NCI-H774 (cell line): ENCODE measurements at places on chromosomes 6 and 20.
A peak's percentile ranks its signal among the peaks of the same experiment; 100 is the strongest.

- no peak for DNase-seq
Observed at GRCh38 chr6:111524735-111525134, 41.7 kb upstream of the REV3L start.

- no peak for DNase-seq
Observed at GRCh38 chr20:22682381-22682780, 98.0 kb upstream of the FOXA2 start.

DNA sequence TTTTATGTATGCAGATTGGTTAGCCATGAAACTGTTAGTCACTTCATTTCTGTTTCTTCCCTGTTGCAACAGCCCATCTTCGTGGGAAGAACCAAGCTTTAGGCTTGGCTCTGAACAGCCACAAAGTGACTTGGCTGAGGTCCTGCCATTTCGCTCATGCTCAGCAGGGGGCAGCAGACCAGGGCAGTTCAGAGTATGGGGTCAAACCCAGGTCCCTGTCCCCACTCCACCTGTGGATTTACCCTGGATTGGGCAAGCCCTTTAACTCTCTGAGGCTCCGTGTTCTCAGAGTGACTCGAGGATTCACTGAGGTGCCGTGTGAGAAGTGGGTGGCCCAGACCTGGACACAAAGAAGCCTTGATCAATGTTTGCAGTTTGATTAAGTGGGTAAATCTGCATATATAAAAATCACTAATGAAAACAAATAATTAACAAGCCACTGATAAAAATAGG lies 19.8 kb upstream of the MAP1LC3A start:
- DNase-seq: peak; percentile 23

GRCh38 chr6:88870717-88871330 lies 92.6 kb downstream of the RNGTT start:
- DNase-seq: peak; percentile 70

GRCh38 chr6:33904050-33904746 lies 100.4 kb upstream of the MLN start:
- DNase-seq: no peak

GRCh38 chr20:31738729-31739549 lies at the start of gene TPX2:
Gene TPX2, plus strand, starts transcription at chr20:31739290. Its CDS starts 18,187 bp downstream, at chr20:31757477.
- peak; percentile 97 for DNase-seq

DNA sequence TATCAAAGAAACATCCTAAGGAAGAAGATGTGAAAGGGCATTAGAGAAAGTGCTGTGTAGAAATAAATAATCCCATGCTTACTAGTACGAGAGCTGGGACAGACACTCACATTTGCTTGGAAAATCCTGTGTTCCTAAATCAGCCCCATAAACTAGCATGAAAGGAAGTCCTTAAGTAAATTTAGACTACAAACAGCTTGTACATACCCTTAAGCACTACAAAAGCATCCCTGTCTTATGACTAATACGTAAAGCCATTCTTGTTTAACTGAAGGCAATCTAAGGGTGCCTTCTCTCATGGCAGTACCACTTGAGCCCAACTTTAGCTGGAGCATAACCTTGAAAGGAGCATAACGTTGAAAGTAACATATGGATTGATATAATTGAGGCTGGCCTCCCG lies 15.4 kb upstream of the FOXQ1 start:
- DNase-seq: no peak

GRCh38 chr20:50427719-50428083 lies 82.5 kb upstream of the PTPN1 start:
- DNase-seq: no peak

- no peak for DNase-seq
Observed at GRCh38 chr6:143647732-143648131, 30.0 kb upstream of the PHACTR2 start.

DNA sequence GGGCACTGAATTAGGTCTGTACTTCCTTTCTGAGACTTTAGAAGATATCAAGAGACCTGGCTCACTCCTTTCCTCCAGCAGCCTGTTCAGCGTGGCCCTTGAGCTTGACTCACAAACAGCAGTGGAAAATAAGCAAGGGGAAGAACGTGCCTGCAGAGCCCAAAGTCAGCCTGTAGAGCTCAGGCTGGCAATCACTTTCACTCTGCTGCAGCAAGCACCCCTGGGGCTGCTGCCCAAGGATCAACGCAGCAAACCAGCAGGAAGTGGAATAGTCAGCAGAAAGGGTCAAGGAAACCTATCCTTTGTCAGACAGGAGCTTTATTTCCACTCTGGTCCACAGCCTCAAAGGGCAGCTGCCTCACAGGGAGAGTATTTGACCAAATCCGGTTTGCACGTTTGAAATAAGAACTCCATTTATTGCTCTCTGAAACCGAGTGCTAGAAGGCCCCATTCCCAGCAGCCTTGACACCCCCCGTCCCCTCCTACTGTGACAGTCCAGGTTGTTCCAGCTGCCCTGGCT lies 77.4 kb downstream of the PRDM1 start:
- DNase-seq: no peak

- DNase-seq: no peak
Observed at GRCh38 chr20:38178065-38178491, 13.0 kb upstream of the TGM2 start.

GRCh38 chr20:24136659-24137246 lies 148.2 kb upstream of the GGTLC1 start:
- DNase-seq: no peak

GRCh38 chr6:118913161-118913560 lies 19.2 kb downstream of the ASF1A start:
- DNase-seq: no peak

- no peak for DNase-seq
Observed at GRCh38 chr6:148193063-148193680, 149.5 kb upstream of the SASH1 start.

DNA sequence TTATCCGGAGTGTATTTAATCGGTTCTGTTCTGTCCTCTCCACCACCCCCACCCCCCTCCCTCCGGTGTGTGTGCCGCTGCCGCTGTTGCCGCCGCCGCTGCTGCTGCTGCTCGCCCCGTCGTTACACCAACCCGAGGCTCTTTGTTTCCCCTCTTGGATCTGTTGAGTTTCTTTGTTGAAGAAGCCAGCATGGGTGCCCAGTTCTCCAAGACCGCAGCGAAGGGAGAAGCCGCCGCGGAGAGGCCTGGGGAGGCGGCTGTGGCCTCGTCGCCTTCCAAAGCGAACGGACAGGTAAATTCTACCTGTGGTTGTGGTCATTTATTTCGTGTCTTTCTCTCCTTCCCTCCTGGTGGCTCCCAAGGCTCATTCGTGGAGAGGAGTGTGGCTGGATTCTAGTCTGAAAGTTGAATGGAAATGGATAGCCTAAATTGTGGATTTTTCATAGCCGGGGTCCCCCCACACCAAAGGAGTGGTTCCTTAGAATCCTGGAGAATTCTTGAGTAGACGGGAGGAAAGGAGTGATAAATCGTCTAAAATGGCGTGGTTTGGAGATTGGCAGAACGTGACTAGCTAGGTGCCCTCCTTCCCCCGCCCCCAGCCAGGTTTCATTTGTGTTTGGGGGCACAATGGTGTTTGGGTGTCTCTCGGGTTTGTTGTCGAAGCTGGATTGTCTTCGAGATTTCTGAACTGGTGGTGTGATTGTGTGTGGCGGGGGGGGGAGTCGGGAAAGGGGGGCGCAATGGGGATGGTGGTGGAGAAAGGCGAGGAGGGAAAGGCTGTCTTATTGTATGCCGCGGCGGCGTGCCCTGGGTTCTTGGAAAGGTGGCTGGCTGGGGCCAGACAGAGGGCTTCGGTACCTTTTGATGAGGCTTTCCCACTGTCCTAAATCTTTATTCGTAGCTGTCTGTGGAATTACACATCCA lies 673 bp downstream of the MARCKS start:
- peak; percentile 64 for DNase-seq
